ENCODE measurements at places on chromosomes 11 and 22. TPM values are rescaled to one million over a fixed set of nuclear protein-coding genes. Genes with fewer than 3 reads are reported as not detected.

The OAF gene
- total RNA-seq: 19.8 TPM

The KRTAP5-9 gene
- 0.32 TPM for total RNA-seq

The NAALAD2 gene
- total RNA-seq: 3.8 TPM

The HTR3A gene
- total RNA-seq: not detected

The CARD18 gene
- not detected for total RNA-seq

The RAB3IL1 gene
- total RNA-seq: 11.7 TPM

The RNH1 gene
- total RNA-seq: 249 TPM

The ELF5 gene
- not detected for total RNA-seq

The SLC37A2 gene
- total RNA-seq: 38.9 TPM

Data from breast epithelium (tissue), 4 donors.